AG09309 (cell line): ENCODE measurements at places on chromosomes 2 and 18.
A peak's percentile ranks its signal among the peaks of the same experiment; 100 is the strongest.

- DNase-seq, result no peak
Observed at GRCh38 chr2:3307236-3307635, 70.4 kb downstream of the EIPR1 start.

GRCh38 chr18:3193331-3193730 is 26.4 kb downstream of the MYOM1 start:
- DNase-seq, result no peak

- no peak for DNase-seq
Observed at GRCh38 chr2:207230261-207231105, 64.7 kb upstream of the KLF7 start.

DNA sequence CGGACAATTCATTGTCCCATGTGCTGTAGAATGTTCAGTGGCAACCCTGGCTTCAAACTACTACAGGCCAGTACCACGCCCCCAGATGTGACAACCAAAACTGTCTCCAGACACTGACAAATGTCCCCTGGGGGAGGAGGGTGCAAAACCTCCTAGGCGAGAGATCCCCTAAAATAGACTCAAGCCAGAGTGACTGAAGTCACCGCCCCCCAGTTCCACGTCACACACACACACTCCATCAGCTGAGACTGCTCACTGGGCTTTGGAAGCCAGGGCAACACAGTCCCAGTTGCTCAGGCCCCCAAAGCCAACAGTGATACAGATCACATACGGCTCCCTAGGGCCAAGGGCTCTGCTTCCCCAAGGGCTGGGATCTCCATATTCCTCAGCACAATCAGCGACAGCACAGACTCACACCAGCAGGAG is 19.1 kb downstream of the HDAC4 start:
- no peak for DNase-seq

DNA sequence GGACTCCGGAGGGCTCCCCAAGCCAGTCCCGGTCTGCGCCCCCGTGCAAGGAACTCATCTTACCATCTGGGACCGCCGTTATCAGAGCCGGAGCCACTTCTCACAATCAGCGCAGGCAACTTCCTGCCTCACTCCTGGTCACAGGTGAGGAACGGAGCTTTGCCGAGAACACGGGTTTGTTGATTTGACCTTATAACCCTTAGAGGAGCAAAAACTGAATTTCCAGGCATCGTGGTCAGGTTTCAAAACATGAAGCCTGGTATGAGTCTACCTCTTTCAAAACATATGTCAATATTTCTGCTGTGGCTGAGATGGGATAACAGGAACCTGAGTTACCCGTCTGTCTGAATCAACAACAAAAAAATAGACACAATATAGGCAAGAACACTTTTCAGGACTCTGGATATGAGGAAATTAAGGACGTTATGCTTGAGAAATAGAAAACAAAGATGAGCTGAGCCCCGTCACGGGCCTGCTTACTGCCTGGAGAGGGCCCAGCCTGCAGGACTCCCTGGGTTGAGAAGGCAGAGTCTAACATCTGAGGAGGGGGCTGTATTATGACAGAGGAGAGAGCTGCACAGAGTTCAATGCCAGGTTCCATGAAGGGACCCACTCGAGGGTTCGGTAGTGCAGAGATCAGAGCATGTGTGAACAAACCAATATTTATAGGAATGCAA is 148.7 kb downstream of the NDUFA10 start:
- no peak for DNase-seq

- DNase-seq, result no peak
Observed at GRCh38 chr2:160890667-160891352, 269.4 kb upstream of the TANK start.

GRCh38 chr18:55510809-55511208 is 77.2 kb downstream of the TCF4 start:
- peak; percentile 68 for DNase-seq

DNA sequence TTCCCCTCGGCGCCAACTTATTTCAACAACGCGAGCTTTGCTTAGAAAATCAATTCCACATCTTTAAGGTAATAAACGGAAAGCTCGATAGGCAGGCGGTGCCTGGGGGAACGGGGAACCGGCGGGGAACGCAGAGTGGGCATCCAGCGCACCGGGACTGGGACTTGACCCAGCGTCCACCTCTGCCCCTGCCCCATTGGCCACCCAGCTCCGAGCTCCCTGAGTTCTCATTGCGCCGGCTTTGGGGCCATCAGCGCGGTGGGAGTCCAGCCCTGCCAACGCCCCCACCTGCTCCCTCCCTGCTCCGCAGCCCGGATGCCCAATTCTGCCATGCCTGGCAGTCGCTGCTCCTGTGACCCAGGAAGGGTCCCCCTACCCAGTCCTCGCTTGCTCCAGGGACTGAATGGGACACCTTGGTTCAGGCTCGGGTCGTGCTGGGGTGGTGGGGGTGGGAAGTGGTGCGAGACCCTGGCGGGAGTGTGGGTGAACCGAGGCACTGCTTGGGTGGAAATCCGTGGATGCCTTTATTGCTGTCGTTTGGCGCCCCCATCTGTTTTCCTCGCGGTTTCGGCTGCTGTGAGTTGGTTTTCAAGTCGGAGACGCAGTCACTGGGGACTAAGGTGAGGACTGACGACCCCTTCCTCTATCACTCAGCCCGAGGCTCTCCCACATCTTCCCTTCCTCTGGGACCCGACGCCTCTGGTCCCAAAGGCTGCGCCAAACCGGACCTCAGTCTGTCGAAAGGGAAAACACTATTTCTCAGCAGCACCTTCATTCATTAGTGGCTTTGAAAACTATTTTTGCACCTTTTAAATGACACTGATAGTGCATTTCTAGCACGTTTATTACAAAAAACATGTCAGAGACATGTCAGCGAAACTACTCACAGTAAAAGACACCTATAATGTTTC is 2.4 kb upstream of the EVX2 start:
- DNase-seq, result no peak
